ENCODE measurements at places on chromosomes 2 and 18.

DNA sequence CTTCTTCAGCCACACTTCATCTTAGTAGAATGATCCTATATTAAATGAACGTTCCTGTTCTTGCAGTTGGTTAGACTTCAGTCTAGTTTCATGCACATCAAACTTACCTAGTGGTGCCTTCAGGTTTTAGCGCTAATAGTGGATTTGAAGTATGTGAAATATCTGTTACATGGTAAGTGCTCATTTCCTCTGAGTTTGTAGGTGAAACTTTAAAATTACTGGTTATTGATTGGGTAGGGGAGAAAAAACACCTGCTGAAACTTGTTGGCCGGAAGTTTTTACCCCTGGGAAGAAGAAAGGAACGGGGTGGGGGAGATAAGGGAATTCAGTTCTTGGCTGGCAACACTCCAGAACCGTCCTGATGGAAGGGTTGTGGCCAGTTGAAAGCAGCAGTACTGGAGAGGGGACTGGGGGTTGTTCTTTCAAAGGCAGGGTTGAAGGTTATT, 112.8 kb downstream of the SPTBN1 start:
- DNase-seq: no peak

GRCh38 chr18:39795350-39795749, 2159.7 kb upstream of the PIK3C3 start:
- DNase-seq: peak; percentile 40

- DNase-seq: no peak
These were observed 92.9 kb downstream of the TGOLN2 start for GRCh38 chr2:85234868-85235267.

DNA sequence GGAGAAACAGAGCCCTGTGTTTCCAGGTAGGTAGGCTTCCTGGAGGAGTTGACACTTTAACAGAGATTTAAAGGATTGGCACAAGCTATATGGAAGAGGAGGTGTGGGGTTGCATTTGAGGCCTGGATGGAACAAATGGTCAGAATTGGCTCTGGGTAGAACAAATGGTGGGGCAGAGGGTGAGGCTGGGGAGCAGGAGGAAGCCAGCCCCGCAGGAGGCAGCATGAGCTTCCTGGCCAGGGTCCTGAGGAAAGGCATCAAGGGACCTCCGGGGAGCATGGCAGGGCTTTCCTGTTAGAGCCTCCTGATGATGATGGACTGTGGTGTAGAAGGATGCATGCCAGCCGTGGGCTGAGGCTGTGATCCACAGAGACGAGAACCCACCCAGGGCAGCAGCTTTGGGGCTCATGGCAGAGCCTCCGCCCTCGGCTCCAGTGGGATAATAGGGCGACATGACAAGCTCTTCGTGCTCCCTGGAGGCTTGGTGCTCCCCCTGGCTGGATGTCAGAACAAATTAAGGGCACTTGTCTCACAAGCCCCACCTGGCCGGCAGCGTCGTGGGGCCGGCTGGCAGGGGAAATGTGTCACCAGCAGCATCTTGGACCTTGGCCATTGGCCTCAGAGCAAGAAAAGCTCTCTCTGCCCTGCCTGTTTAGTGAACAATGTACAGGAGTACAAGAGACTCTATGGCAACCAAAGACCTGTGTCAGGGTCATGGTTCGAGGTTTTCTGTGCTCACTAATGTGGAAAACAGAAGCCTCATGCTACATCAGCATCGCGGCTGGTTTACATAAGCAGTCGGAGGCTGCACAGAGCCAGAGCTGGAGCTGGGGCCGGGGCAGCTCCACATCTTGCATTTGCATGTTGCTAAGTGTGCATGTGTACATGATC, 153.5 kb downstream of the MYCN start:
- DNase-seq: no peak

DNA sequence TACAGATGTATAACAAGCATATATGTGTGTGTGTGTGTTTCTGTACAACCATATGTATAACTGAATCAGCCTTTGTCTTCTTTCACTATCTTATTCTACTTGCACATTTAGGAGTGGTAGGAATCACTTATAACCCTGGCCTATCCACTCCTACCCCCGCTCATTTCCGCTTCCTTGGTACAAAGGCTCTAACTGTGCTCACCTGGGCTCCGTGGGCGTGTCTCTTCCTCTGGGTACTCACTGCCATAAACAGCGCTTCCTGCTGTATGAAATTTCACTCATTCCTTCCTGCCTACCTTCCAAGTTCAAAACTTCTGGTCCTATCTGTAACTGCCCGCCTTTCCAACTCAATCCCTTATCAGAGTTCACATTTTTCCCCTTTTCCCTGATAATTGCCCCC, 815.5 kb downstream of the EPHA4 start:
- DNase-seq: no peak

- no peak for DNase-seq
These were observed at the start of gene GPR45 for GRCh38 chr2:105241443-105241842. GPR45 (plus strand) TSS chr2:105241743; CDS start chr2:105241859, 116 bp downstream.

GRCh38 chr2:159938395-159938794, 124.0 kb downstream of the PLA2R1 start:
- no peak for DNase-seq
